ENCODE measurements at places on chromosomes 1 and 21.
A peak's percentile ranks its signal among the peaks of the same experiment; 100 is the strongest.

GRCh38 chr1:37561133-37562132 is 4.7 kb downstream of the DNALI1 start:
- DNase-seq, result peak; percentile 36

- DNase-seq, result peak; percentile 93
These were observed 81.1 kb downstream of the PGM1 start for GRCh38 chr1:63674238-63674864.

DNA sequence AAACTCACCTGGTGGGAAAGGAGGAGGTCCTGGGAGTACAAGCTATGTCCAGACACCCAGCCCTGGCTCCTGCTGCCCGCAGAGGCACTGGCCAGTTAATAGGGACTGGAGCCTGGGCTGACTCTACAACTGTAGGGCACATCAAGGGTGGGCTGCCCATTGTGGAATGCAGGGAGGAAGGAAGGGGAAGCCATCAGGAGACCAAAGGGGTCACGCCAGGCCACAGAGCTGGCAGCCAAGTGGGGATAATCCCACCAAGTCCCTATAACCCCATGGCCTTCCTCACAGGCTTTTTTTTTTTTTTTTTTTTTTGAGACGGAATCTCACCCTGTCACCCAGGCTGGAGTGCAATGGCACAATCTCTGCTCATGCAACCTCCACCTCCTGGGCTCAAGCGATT is 14.7 kb downstream of the TMEM53 start:
- no peak for DNase-seq

DNA sequence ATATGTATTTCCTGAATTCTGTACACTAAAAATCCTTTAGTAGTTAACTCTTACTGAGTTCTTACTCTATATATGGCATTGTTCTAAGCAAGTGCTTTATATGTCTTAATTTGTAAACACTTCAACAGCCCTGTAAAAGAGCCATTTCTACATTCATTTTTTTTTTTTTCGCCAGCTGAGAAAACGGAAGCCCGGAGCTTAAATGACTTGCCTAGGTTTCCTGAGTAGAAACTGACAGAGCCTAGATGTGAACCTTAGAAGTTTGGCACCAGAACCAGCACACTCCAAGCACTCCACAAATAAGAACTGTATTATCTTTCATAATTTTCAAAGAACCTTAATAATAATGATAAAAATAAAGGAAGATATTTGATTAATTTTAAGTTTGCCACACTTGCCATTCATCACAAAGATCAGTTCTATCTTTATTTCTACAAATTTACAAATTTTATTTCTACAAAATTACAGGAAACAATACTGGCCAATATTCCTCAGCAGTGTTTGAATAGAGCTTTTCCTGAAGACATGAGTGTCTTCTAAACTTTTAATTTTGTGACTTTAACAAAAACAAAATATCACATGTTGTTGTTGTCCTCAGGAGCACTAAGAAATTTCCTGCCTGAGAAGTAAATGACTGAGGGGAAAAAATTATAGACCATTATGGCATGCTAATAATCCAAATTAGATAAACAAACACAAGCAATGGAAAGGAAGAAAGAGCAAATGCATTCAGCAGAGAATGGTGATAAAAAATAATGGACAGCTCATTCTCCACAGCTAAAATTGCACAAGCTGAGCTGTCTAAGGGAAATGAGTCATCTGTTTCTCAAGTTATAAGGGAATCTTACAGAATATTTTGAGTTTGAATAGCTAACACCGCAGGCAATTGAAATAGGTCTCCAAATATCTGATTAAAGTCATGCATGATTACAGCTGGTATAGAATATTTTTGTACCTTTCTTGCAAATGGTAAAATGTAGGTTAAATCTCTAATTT is 71.2 kb downstream of the DPYD start:
- DNase-seq, result peak; percentile 93

GRCh38 chr1:22754106-22754768 is 43.6 kb downstream of the EPHB2 start:
- peak; percentile 57 for DNase-seq

GRCh38 chr1:179881642-179882252 is 338 bp upstream of the TOR1AIP1 start:
- DNase-seq, result peak; percentile 94

All from iris pigment epithelial cell (primary cell).